ENCODE measurements at places on chromosomes 6 and 20. TPM values are rescaled to one million over a fixed set of nuclear protein-coding genes. Genes with fewer than 3 reads are reported as not detected.
A peak's percentile ranks its signal among the peaks of the same experiment; 100 is the strongest.

DNA sequence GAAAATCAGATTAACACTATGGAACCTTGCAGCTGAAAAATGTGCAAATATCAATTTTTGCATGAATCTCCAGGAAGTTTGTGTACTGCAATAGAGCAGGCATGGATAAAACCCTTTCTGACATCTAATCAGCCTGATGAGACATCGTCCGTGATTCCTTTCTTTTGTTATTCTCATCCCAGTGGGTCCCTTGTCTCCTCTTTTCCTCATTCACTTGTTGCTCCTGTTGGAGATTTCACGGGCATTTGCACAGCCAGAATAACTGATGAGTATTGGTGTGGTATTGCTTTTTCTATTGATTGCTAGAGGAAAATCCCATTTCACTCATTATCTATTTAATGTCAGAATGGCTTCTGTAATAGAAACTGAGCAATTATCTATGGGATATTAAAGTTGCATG, 39.9 kb downstream of the SCGN start:
- peak; percentile 46 for DNase-seq

- DNase-seq: peak; percentile 32
These were observed 10.2 kb downstream of the UNC5CL start for GRCh38 chr6:41028561-41029412.

Gene C6orf15
- total RNA-seq: not detected

DNA sequence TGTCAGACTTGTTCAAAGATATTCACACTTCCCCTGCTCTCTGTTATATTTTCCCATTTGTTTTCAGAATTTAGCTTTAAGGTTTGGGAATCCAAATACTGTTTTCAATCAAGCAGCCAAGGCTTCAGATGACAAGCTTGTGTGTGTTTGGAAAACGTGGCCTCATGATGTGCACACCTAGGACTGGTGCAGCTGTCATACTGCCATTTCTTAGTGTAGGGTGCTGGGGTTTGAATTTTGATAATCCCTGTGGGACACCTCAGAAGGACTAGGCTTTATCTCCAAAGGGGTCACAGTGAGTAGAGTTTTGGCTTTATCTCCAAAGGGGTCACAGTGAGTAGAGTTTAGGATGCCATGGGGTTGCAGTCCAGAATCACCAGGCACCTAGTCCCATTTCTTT, 65.3 kb upstream of the JAG1 start:
- no peak for DNase-seq

- peak; percentile 94 for DNase-seq
These were observed 756 bp upstream of the RBCK1 start for GRCh38 chr20:407133-407952.

DNA sequence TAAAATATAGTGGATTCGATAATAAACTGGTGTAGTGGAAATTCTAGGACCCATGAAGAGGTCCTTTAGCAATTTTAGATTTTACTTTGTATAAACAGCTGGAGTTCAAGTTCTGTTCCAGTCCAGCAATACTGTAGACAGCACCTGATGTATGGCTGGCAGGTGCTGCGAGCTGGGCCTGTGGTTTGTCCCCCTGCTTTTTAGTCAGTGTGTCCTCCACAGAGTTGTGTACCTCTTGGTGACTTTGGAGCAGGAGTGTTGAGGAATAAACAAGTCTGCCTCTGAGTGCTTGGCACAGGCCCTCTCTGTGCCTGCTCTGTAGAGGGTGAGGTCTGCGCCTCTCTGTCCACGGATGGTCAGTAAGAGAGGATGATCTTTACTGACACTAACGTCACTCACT, 13.8 kb downstream of the STX16 start:
- no peak for DNase-seq

DNA sequence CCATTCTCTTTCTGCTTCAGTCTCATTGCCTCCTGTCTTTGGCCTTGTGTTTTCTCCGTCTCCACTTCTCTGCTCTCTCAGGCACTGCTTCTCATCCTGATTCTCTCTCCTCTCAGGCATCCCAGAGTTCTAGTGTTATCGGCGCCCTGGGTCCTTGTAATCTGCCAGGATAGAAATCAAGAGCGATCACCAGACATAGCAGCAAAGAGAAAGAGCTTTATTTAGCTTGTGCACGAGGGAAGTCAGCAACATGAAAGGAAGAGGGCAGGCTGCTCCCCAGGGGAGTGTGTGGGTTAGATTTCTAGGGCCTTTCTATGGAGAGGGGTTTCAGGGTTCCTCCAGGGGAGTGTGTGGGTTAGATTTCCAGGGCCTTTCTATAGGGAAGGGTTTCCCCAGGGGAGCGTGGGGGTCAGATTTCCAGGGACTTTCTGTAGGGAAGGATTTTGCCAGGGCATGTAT, 32.5 kb downstream of the SUN5 start:
- DNase-seq: peak; percentile 26

DNA sequence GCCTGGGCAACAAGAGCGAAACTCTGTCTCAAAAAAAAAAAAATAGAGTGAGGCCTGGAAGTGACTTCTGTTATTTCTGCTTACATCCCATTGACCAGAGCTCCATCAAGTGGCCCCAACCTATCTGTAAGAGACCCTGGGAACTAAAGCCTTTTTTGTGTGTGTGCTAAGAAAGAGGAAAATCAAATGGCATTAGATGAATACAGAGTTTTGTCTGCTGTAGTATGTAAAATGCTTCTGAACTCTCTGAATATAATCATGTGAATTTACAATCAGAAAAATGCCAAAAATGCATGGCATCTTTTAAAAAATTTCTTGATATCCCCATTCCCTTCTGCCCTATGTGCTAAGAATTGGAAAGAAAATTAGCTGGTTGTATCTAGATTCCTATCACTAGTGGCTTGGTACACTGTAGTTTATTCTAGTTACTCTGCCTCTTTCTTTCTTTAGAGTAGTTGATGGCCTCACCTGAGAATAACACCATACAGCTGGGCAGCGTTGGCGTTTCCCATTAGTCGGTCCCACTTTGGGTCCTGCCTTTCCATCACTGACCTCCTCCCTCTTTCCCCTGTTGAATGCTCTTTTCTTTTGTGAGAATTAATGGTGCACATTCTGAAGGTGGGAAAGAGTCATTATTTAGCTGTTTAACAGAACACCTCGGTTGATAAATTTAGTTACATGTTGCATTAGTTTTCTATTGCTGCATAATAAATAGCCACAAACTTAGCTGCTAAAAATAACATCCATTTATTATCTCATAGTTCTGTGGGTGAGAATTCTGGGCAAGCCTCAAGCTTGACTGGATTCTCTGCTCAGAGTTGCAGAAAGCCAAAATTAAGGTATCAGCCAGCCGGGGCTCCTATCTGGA, 38.2 kb downstream of the SAMD5 start:
- DNase-seq: no peak

- peak; percentile 84 for DNase-seq
These were observed 7.1 kb downstream of the XKR7 start for GRCh38 chr20:31974951-31975487.

Gene HMGCLL1
- 5.0 TPM for total RNA-seq

Gene ECT2L
- total RNA-seq: not detected

- no peak for DNase-seq
These were observed 41.9 kb upstream of the SDHAF4 start for GRCh38 chr6:70524721-70525286.

Gene GABRR1
- total RNA-seq: not detected

DNA sequence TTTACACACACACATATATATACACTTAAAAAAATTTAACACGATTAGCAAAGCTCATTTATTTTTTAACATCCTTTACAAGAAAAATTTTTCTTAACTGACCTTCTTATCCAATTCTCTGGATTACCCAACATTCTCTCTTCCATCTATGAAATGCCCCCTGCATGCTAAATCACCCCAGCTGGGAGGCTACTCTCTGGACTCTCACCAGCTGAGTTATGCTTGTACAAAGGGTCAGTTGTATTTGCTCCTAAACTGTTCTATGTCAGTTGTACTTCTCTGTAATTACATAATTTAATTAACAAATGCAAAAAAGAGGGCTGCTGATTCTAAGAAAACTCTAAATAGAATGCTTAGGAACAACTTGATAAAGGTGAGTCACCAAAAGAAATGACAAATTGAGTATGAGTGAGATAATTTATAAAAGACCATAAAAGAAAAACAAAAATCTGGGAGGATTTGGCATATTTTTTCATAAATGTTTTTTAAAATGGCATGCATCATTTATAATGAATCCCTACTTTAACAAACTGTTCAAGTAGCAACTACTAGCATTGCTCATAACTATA, 120.5 kb downstream of the KIF13A start:
- DNase-seq: no peak

GRCh38 chr6:11172501-11173327, 59.8 kb downstream of the NEDD9 start:
- DNase-seq: peak; percentile 82

Gene SLC22A2
- total RNA-seq: not detected

Gene ANGPT4
- total RNA-seq: 0.06 TPM

DNA sequence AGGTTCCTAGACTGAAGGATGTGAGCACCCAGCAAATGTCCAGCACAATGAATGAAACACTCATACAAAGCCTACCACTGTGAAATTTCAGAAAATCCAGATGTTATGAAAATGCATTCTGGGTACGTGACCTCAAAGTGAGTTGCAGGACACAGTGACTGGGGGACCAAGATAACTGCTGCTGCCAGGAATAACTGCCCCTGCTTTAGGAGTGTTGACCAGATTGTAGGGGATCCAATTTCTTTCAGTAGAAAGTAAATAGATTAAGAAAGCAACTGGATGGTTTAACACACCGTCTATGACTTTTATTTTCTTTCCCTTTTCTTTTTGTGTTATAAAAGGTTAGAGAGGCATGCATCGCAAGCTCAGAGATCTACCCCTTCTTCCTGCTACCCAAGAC, 29.5 kb downstream of the MYLK4 start:
- DNase-seq: no peak

GRCh38 chr20:55893031-55893430, 112.3 kb downstream of the CBLN4 start:
- no peak for DNase-seq

DNA sequence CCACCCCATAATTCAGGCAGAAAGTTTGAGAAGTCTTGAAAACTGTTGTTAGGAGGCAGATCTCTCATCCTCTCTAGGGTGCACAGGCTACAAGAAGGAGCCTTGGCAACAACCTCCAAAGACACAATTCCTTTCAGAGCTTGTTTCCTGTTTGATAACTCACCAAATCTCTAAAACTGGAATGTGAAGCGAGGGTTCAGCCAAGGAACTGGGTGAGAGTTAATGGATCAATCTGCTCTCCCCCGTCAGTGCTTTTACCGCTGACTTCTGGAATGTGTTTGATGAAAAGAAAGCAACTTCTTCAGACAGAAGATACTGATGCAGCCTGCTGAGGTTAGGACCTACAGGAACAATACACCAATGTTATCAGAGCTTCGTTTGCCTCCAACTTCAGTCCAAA, 171.8 kb upstream of the BMP2 start:
- peak; percentile 21 for DNase-seq

- peak; percentile 90 for DNase-seq
These were observed 39.4 kb downstream of the KIAA1755 start for GRCh38 chr20:38221119-38221589.

Gene OR2B3
- not detected for total RNA-seq

Gene XKR7
- 0.07 TPM for total RNA-seq

Gene TGM2
- 0.22 TPM for total RNA-seq

DNA sequence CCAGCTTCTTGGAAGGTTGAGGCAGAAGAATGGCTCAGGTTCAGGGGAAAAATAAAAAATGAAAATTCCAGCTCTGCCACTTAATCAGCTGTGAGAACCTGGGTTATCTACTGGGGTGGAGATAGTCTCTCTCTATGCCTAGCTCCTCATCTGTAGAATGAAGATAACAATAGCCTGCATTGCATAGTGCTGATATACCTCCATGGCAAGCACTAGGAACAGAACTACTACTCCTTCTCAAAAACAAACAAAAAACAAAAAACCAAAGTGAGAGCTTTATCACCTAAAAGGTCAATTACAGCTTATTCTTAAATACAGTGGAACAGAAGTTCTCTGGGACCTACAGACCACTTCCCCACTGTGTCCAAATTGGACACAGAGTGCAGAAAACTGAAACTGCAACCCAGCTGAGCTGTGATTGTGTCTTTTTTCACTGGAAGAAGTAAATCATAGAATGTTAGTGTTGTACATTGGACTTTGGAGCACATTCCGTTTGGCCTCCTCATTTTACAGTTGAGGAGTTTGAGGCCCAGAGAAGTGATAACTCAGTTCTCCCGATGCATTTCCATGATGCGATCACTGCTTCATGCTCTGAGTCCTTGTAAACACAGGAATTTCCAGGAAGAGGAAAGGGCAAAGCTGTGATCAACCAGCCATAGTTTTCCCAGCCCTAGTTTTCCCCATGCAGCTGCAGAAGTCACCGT, 23.3 kb downstream of the MTFR2 start:
- no peak for DNase-seq

Gene EPPIN
- not detected for total RNA-seq

DNA sequence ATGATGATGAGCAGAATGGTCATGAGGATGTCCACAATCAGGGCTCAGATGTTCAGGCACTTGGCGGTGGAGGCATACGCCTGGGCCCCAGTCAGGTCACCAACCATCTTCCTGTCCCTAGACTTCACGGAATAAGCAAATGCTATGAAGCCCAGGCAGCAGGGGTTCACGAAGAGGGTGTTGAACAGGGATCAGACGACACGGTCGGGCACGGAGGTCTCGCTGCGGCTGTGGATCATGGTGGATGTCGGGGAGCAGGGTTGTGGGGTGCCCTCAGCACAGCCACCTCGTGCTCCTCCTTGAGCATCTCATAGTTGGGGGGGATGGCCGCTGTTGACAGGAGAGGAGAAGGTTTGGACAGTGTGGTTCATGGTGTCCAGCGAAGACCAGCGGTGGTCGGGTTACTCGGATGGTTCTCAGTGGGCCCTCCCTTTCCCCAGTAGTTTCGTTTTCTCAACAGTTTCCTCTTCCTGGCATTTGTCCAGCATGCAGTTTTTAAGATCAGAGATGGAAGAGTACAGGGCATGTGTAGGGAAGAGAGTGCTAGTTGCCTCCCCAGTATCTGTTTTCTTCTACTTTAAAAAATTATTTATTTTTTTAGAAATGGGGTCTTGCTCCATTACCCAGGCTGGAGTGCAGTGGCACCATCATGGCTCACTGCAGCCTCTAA, 20.3 kb upstream of the SPDEF start:
- DNase-seq: no peak

Gene HLA-DQA1
- total RNA-seq: not detected

DNA sequence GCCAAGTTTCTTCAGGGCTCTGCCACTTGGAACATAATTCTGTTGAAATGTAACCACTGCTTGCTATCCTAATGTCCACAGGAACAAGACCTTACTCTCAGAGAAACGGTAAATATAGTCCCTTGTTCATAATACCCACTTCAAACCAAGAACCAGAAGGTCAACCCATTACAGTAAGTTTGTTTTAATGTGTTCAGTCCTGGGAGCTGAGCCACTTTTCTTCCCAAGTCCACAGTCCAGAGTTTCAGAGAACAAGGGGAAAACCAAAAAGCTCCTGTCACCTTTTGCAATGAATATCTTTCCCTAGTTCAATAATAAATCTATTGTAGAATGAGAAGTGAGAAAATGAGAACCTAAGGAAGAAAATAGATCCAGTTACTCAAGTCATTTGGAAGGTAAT, 431.9 kb upstream of the MANEA start:
- no peak for DNase-seq
